Stimulated activated CD8-positive, alpha-beta memory T cell treated with anti-CD3 and anti-CD28 coated beads, Interleukin-4, amount 100 ng/mL, for 1 hour (primary cell): ENCODE measurements at places on chromosomes 5 and 9.

GRCh38 chr9:128242828-128243214 is 33.0 kb downstream of the GOLGA2 start:
- no peak for DNase-seq

DNA sequence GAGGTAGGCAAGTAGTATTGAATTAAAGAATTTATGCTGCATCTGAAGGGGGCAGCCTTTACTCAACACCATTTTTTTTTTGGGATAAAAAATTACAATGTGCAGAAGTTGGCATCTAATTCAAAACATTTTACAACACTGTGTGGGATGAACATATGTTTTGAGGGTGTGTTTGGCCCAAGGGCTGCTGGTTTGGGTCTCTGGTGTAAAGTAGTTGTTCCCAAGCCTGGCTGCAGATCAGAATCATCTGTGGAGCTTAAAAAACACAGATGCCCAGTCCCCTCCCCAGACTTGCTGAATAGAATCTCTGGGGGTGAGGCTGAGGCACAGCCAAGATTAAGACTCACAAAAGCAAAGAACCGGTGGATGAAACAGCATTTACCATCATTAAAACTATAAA is 33.0 kb upstream of the PDZD2 start:
- no peak for DNase-seq

GRCh38 chr5:156178117-156178516 is 148.8 kb upstream of the SGCD start:
- no peak for DNase-seq

- no peak for DNase-seq
Observed at GRCh38 chr5:33330426-33330825, 110.3 kb upstream of the TARS1 start.

GRCh38 chr9:18260521-18260920 is 213.4 kb upstream of the ADAMTSL1 start:
- no peak for DNase-seq

DNA sequence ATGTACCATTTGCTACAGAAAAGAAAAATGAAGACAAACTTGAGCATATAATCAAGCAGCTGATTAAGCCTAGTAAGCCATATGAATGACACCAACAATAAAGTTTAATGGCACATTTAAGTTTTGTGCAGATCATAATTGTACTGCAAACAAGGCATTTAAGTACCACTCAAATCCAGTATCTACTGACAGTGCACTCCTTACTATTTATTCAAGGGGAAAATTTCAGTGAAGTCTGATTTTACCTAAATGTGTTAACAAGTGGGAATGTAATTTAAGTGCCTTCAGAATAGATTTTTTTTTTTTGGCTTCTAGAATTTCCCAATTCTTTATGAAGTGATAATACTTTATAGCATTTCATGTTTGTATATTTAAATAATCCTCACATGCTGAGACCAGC is 341.0 kb upstream of the POU5F2 start:
- no peak for DNase-seq

GRCh38 chr9:132809677-132810271 is 68.3 kb downstream of the AK8 start:
- DNase-seq, result no peak

DNA sequence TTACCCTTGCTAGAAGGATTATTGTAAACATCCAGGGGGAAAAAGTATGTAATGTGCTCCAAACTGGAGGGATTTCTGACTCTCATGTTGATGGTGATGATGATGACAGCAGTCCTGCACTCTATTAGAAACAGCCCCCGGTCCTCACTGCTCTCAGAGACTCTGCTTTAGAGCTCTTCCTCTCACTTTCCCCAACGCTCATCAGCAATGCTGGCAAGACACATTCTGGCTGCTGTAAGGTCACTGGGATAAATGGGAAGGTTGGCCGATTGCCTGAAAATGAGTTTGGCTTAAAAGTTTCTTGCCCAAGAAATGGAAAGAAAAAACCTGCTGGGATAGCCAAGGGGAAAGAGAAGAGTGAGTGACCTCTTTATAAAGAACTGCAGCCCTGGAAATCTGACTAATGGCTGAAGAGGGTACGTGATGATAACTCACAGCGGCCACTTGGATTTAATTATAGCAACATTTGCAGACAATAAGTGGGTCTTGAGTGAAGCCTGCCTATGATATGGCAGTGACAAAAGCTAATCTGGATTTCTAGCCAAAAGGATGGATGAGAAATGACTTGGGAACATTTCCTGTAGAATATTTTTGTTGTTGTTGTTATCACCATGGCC is 235.8 kb downstream of the TMEM38B start:
- DNase-seq, result no peak

DNA sequence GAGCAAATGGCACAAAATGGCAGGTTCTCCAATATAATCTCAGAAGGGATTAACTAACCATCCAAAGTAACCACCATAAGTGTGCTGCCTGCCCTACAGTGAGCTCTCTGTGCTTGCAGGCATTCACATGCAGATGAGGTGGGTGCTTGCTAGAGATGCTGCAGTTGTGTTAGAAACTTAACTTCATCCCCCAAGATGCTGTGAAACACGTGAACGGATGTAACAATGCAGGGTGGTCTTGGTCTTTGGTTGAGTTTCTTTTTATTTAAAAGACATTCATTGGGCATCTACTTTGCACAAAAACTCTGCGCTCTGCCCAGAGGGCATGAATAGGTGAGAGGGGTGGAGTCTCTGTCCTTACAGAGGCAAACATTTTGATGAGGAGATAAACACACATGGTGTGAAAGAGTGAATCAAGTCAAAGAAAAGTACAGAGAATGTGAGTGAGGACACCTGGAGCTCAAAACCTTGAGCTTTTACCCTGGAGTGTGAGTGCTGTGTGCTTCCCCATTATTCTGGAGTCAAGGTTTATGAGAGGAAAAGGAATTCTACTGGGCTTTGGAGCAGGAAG is 143.9 kb upstream of the DAP start:
- DNase-seq, result no peak

GRCh38 chr9:135515083-135515951 is 5.9 kb upstream of the LCN1 start:
- DNase-seq, result no peak

DNA sequence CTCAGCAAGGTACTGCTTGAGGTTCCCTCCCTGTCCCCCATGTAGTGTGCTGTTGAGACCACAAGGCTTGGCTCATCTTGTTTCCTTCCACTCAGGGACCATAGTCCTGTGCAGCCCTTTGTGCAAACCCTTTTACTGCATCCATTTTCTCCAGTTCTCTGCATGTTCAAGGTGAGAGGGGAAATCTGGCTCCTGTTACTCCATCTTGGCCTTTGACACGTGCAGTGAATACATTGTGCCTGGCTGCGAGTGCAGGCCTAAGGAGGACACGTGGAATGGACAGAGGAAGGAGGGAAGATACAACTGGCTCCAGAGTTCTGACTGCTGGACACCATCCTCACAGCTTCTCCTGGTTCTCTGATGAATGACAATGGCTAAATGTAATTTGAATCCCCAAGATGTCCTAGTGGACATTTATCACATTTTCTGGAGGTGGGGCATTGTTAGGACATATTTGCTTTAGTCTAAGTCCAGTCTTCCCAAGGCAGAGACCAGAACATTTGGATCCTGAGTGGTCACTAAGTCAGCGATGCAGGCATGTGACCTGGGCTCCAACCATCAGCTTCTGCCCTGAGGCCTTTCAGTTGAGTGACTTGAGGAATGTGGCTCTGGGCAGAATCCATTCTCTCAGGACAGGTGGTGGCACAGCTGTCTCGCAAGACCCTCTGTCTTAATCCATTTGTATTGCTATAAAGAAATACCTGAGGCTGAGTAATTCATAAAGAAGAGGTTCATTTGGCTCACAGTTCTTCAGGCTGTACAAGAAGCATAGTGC is 189.0 kb upstream of the DAP start:
- DNase-seq, result no peak

GRCh38 chr5:52910071-52910470 is 79.1 kb upstream of the ITGA2 start:
- no peak for DNase-seq

DNA sequence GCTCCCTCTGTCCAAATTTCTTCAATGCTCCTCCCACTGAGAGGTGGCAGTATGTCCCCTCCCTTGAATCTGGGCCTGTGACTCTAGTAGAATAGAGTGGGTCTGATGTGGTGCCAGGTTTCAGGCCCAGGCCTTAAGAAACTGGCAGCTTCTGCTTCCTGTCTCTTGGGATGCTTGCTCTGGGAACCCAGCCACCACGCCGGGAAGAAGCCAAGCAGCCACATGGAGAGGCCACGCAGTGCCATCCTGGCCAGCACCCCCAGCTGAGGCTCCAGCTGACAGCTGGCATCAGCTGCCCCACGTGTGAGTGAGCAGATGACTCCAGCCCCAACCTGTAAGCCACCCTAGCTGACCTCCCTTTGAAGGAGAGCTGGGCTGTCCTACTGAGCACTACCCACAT is 7.3 kb upstream of the TSPAN17 start:
- no peak for DNase-seq

GRCh38 chr5:171542525-171543140 is 123.2 kb downstream of the FGF18 start:
- DNase-seq, result no peak

DNA sequence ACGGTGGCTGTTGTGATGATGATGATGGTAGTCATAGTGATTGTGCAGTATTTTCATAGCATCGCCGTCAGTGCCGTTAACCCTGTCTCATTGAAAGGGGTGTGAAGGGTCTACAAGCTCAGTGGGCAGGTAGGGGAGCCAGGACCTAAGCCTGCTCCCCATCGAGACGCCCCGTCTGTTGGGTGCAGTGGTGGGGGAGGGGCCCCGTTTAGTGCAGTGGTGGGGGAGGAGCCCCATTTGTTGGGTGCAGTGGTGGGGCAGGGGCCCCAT is 68.6 kb downstream of the COL5A1 start:
- DNase-seq, result no peak

GRCh38 chr5:102832445-102832844 is 77.3 kb downstream of the PAM start:
- no peak for DNase-seq

GRCh38 chr5:145521523-145521922 is 313.6 kb downstream of the PRELID2 start:
- no peak for DNase-seq

DNA sequence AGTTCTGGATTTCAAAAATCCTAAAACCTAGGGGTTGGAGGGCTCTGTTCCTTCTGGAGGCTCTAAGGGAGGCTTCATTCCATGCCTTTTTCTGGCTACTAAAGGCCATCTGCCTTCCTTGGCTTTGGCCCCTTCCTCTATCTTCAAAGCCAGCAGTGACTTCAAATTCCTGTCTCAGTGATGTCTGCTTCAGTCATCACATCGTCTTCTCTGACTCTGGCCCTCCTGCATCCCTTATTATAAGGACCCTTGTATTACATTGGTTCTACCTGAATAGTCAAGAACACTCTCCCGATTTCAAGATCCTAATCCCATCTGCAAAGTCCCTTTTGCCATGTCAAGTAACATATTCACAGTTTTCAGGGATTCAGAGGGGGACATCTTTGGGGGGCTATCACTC is 60.3 kb downstream of the GNA14 start:
- no peak for DNase-seq

DNA sequence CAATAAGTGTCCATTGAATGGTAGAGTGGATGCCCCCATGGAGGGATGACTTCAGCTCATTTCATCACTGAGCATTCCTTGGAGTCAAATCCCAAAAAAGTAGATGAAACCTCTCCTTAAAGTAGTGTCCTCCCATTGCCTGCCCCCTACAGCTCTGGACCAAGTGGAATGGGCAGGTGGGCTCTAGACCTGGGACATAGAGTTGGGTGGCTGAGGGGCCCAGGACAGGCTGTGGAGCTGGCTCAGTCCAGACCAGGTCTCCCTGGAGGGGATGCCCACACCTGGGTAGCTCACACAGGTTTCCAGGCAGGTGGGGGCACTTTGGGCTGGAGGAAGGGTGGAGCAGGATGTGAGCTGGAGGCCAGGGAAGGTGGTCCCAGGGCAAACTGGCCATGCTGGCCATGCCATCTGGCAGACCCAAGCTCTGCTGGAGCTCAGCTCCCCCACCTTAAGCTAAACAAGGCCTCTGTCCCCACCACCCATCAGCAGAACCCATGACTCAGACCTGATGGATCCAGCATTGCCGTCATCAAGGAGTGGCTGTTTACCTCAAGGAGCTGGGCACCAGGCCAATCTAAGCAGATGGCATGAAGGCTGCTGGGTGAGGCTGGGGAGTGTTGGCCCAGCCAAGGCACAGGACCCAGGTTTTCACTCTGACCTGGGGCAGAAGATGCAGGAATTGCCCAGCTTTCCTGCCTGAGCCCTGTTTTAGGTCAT is 6.2 kb upstream of the SPINK4 start:
- DNase-seq, result no peak

DNA sequence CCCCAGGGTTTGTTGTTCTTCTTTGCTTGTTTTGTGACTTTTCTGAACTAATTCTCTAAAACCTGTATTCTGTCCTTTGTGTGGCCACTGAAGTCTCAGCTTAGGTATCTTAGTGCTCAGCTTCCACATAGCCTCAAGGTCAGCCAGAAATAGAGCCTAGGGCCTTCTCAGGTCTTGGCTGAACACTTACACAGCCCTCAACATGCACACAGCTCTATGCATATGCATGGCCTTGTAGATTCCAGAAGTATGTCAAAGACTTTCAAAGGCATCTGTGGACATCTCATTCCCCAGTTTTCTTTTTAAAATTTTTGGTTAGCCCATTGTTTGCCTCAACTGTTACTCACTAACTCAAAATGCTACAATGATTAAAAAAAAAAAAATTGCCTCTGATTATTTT is 99.9 kb upstream of the GRIA1 start:
- no peak for DNase-seq

- DNase-seq, result no peak
Observed at GRCh38 chr9:92944921-92945320, 2.4 kb upstream of the FGD3 start.

DNA sequence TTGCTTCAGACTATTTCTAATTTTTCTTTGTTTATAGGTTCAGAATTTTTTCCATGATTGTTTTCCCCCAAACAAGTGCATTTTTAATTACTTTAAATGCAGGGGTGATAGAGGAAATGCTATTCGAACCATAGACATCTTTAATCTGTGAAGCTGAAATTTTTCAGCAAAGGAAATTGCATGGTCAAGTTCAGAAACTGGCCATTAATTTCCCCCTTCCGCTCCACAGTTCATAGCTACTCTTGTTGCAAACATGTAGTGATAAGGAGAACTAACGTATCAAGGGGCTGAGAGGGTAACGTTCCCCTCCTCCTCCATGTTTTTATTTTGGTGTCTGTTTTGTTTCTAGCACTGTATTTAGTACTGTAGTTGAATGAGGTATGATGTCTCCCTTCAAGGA is 3.4 kb upstream of the ROPN1L start:
- DNase-seq, result no peak

- no peak for DNase-seq
Observed at GRCh38 chr9:89295400-89295799, 15.6 kb upstream of the CKS2 start.
